ENCODE measurements at places on chromosomes 13 and 19. TPM values are rescaled to one million over a fixed set of nuclear protein-coding genes. Genes with fewer than 3 reads are reported as not detected.
A peak's percentile ranks its signal among the peaks of the same experiment; 100 is the strongest.

The FCHO1 gene
- total RNA-seq = 93.6 TPM

The FXYD1 gene
- total RNA-seq = not detected

The OR7G1 gene
- total RNA-seq = not detected

The IGFL2 gene
- 0.23 TPM for total RNA-seq

The TINCR gene
- total RNA-seq = 0.75 TPM

The KIR3DL1 gene
- total RNA-seq = not detected

The LHB gene
- total RNA-seq = not detected

The ACER1 gene
- 0.24 TPM for total RNA-seq

DNA sequence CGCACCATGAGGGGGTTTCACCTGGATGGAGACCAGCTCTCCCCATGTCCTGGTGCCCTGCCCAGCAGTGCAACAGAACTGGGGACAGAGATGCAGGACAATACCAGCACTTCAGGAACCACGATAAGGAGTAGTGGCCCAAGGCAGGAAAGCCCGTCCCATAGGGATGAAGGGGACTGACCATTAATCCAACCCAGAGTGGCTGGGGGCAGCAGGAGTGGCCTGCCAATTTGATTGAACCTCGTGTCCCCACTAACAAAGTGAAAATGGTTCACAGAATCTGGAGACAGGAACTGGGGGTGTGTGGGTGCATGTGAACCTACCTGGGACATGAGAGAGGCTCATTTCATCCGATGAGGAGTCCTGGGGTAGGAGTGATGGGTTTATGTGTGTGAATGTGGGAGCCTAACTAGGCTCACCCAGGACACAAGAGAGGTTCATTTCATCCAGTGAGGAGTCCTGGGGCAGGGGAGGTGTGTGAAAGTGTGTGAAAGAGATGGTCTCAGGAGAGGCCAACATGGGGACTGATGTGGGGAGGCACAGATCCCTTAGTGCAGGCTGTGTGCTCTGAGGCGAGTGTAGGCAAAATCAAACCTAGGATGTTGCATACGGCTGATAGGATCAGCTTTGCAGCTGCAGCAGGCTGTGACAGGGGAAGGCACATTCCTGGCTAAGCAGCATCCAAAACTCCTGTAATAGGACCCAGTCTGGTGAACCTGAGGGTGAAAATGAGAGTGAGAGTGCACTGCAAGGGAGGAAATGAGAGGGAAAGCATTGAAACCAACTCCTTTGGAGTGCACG lies 98.2 kb downstream of the ZNF429 start:
- DNase-seq = no peak

GRCh38 chr19:45881082-45881908 lies 4.6 kb downstream of the IRF2BP1 start:
- DNase-seq = no peak

- no peak for DNase-seq
Measured at GRCh38 chr19:18009412-18010066, 1.6 kb downstream of the ARRDC2 start.

DNA sequence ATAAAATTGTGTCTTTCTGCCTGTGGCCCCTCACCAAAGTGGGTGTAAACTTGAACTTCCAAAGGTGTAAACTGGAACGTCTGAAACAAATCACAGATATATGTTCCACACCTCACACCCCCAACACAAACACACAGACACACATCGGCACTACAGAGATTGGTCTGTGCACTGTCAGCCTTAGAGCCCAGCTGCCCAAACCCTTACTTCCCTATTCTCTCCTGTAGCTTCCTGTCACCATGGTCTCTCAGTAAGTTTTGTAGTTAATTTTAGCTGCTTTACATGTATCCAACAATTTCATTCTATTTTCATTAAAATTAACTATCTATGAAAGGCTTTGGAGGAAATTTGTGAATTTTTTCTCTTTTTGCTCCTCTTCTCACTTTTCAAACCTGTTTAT lies 5.4 kb downstream of the TM9SF2 start:
- DNase-seq = no peak

- no peak for DNase-seq
Measured at GRCh38 chr13:30352121-30352520, 44.8 kb upstream of the KATNAL1 start.

DNA sequence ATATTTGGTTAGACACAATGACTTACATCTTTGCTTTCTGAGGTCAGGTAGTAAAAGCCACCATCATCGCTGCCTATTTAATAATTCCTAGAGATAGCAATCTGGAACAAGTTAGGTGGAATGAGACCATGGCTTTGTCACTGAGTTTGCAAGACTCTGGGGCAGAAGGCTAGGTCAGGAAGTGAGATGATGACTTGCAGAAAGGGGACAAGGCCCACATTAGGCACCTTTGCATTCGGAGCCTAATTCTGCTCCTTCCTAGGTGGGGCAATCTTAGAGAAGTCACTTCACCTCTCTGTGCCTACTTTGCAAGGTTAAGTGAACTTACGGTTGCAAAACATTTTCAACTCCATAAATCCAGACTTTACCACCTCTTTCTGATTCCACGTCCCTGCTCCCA lies 10.3 kb downstream of the EDDM13 start:
- DNase-seq = no peak

DNA sequence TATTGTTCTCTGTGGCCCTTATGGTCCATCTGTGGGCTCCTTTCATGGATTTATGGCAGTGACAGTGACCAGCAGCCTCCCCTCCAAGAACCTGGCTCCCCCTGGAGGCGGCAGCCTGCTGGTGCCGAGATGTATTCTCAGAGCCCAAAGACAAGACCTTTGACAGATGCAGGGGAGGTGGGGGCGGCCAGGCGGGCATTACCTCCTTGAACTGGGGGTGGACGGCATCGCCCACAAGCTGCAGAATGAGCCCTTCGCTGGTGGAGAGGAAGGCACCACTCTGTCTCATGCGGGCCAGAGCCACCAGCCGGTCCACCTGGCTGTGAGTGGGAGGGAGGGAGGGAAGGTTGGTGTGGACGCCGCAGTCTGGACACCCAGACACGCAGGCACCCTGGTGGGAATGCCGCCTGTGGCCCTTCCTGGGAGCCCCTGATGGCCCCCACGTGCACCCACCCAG lies 6.6 kb downstream of the ISOC2 start:
- peak; percentile 29 for DNase-seq

DNA sequence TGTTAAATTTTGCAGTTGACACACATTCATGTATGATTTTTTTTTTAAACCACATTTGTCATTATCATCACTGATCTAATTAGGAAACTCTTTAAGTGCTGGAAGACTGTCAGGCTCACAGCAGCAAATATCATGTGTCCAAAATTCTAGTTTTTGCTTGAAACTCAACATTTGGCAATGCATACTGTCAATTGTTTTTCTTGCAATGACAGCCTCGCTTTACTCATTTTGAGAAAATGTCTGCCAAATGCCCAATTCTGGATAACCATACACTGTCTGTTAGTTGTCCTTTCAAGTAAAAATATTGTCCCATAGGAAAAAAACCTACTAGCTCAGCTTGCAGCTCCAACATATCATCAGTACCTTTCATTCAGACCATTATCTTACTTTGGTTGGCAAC lies 523.9 kb upstream of the ARGLU1 start:
- DNase-seq = no peak

DNA sequence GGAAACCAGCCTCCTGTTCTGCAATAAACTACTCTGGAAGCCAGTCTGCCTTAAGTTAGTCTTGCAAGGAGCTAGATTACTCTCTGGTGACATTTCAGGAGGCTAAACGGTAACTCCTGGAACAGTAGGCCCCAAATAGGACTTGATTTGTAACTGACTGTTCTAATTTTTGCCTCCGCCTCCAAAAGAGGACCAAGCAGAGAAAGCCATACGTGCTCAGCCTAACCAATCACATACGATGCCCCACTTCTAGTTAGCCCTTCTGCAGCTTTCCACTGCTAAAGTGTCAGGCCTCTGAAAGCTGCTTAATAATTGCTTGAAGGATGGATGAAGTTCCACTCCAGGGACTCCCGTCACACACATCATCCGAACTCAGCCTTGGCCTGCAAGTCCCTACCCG lies 744 bp downstream of the ZNF805 start:
- DNase-seq = no peak

DNA sequence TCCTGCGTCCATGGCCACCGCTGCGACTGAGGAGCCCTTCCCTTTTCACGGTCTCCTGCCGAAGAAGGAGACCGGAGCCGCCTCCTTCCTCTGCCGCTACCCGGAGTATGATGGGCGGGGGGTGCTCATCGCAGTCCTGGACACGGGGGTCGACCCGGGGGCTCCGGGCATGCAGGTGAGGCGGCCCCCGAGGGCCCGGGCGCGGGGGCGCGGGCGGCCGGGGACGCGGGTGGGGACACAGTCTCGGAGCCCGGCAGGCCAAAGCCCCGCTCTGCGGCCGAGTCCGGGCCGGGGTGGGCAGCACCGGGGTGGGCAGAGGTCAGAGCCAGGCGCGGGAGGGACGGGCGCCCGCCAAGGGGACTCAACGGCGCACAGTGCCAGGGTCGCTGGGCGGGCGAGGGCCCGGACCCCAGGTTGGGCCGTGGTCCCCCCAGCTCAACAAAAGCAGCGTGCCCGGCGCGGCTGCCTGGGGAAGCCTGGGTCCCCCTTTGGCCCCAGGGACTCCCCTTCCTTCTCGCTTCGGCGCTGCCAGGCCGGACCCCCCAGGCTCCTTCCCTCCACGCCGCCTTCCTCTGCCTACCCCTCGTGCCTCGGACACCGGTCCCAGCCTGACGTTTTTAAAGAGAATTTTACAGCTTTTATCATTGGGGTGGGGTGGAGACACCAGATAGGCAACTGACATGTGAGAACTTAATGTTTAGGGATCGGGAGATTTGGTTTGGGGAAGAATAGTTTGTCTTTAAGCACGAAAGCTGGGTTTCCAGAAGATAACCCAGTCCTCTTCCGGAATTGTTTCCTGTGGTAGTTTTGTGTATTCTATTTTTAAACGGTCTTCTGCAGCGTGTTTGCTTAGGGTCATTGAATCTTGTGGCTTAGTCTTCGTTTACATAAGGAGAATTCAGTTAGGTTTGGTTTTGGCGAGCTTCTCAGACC lies 509 bp downstream of the TPP2 start:
- peak; percentile 5 for DNase-seq

DNA sequence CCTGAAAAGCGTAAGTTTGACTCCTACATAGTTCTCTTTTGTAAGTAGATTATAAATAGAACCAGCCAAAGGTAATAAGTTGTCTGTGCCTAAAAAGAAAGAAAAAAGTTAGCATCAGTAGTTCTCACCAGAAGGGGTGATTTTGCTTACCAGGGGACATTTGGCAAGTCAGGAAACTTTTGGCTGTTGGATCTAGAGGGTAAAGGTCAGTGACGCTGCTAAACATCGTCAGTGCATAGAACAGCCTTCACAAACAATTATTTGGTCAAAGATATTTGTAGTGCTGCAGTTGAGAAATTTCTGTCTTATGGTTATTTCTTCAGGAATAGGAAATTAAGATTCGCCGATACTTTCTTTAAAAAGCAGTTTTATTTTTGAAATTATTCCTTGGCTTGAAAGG lies 2.0 kb downstream of the USPL1 start:
- DNase-seq = no peak

DNA sequence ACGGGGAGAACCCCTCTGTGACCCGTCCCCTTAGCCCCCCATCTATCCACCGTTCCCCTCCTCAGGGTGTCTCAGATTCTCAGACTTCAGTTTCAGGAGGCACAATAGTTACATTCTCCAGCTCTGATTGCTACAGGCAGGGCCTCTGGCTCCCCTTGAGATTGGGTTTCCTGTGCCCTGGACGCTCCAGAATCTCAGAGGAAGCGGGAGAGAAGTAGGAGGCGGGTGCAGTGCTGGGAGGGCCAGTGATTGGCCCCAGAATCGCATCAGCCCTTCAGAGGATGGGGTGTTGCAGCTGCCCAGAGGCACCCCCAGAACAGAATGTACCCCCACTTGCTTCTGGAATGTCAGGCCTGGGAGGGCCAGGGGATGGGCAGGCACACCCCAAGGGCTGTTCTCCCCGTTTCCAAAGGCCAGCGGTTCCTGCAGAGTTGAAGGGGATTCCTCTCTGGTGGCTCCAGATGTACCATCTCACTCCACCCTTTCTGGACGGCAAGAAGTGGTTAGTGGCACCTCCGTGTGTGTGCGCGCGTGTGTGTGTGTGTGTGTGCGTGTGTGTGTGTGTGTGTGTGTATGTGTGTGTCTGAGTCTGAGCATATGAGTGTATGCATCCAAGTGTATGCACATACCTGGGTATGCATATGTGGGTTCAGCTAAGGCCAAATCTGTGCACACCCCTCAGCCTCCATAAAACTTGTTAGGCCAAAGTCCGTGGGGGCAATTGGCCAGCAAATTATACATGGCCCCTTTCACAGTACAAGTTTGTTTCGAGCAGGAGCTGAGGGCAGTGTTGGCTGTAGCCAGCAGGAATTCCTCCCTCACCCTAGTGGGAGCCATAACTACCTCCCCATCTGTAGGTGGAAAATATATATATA lies 35.5 kb downstream of the LYL1 start:
- no peak for DNase-seq

DNA sequence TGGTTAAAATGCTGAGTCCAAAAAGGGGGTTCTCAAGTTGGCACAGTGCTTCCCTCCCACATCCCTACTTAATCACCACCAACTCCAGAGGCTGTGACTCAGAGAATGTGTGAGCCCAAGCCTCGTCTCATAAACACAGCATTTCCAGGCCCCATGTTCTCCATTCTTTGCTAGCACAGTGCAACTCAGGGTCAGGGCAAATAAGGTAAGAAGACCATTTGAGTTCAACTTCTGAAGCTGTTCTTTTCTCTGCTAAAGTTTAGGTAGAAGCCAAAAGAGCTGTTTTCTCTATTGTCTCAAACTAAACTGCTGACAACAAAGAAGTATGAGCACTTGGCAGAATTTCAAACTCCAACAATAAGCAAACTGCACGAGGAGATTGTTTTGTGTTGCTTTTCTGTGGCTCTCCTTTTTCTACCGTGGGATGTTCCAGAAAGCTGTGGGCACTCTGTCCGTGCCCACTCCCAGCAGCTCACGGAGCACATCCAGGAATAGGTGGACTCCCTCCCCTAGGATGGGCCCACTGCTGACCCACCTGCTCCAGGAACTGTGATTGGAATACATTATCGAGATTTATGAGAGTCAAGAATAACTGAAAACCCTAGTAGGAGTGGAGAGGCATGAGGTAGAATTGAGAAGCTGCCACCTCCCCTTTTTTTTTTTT lies 494.3 kb downstream of the COG6 start:
- DNase-seq = no peak

GRCh38 chr13:46530084-46530935 lies 22.7 kb upstream of the LRCH1 start:
- DNase-seq = no peak

- no peak for DNase-seq
Measured at GRCh38 chr13:30735025-30735871, at the start of gene ALOX5AP. Gene ALOX5AP, plus strand, starts transcription at chr13:30735543. Its CDS starts 63 bp downstream, at chr13:30735606.

GRCh38 chr13:74869846-74870245 lies 612.1 kb downstream of the TBC1D4 start:
- DNase-seq = no peak

Data from activated T-helper 1 cell treated with anti-CD3 and anti-CD28 coated beads, Interleukin-12 subunit alpha, Interleukin-12 subunit beta, Interleukin-2, Interleukin-4 antibody, amounts not matched to agents 30 ng/mL and 10 ng/mL and 1 ng/mL, durations not matched to agents 14 hours and 24 hours and 36 hours (primary cell).